Stimulated activated CD8-positive, alpha-beta memory T cell treated with anti-CD3 and anti-CD28 coated beads, Interleukin-15, amount 100 ng/mL, for 4 hours (primary cell): ENCODE measurements at places on chromosomes 11 and 22.

DNA sequence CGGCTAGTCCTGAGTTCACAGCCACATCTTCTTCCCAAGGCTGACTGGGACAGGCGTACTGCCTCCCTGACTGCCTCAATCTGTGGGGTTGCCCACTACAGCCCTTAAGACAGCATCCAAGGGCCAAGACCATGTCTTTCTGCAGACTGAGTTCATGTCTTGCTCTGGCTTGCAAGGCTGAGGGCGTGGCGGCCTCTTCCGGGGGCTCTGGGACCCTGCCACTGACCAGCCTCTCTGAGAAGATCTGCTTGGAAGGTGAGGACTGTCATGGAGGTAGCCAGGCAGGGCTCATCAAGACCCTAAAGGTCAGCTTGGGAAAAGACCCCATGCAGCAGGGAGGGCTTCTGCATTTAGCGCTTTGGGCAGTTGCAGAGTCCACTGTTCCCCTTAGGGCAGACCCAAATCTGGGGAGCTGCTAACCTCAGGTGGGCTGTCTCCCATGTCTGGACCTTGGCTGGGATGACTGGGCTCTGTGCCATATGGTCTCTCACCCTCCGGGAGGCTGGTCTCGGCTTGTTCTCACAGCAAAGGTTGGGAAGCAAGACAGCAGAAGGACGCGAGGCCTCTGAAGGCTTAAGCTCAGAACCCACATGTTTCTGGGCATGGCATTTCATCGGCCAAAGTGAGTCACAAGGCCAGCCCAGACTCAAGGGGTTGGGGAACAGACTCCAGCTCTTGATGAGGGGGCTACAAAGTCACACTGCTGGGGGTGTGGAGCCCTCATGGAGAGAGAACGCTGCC is 109.1 kb upstream of the LMO1 start:
- no peak for DNase-seq

DNA sequence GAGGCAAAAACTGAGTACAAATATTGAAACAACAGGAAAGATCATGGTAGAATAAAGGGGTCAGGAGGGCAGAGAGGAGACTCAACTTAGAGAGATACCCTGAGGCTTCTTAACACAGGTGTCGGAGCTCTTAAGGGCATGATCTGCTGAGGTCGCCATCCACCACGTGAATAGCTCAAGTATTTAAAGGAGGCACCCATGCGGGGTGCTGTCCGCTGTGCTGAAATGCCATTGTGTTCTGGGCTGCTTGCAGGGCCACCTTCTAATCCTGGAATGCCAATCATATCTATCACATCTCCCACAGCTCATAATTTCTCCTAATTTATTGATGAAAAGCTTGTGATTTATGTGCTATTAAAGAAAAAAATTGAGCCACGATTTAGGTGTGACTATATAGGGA is 90.2 kb downstream of the SEZ6L start:
- no peak for DNase-seq

- no peak for DNase-seq
These were observed 47.9 kb upstream of the FLI1 start for GRCh38 chr11:128645968-128646367.

DNA sequence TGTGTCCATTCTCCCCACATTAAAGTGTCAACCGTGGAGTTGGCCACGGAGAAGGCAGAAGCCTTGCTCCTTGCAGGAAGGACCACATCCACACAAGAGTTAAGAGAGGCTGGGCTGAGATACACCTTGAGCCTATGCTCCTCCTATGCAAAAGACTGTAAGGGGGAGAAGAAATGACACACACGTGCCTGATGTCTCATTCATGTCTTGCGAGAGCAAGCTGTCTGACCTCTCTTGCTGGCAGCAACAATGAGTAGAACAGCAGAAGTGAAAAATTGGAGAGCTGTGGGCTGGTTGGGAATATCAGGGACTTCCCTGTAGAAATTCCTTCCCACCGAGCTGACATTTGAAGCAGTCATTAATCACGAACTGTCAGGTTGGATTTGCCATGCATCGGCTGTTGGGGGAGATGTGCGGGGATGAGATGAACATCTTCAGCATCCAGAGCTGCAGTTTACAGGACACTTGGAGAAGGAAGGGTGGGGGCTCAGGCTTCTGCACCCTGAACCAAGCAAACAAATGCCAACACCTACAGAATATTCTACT is 139.3 kb downstream of the MYO18B start:
- DNase-seq = no peak

DNA sequence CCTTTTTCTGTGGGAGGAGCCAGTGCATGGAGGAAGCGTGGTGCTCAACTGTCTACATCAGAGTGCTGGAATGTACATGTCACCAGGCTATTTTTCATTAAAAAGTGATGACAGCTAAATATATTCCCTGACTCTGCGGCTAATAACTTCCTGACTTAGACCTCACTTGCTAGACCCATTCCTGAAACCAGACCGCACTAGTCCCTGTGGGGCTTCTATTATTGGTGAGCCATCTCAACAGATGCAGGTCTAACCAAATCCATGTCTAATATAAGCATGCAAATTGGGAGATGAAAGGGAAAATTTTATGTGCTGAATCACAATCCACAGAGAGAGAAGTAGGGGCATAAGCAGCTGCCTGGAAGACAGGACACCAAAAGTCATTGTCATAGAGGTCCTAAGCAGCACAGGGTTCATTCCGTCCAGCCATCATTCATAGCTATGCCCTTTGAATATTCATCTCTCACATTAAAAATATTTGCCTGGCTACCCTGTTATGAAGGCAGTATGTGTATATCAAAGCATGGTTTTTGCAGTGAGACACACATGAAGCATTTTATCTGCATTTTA is 110.9 kb upstream of the BLID start:
- DNase-seq = no peak

DNA sequence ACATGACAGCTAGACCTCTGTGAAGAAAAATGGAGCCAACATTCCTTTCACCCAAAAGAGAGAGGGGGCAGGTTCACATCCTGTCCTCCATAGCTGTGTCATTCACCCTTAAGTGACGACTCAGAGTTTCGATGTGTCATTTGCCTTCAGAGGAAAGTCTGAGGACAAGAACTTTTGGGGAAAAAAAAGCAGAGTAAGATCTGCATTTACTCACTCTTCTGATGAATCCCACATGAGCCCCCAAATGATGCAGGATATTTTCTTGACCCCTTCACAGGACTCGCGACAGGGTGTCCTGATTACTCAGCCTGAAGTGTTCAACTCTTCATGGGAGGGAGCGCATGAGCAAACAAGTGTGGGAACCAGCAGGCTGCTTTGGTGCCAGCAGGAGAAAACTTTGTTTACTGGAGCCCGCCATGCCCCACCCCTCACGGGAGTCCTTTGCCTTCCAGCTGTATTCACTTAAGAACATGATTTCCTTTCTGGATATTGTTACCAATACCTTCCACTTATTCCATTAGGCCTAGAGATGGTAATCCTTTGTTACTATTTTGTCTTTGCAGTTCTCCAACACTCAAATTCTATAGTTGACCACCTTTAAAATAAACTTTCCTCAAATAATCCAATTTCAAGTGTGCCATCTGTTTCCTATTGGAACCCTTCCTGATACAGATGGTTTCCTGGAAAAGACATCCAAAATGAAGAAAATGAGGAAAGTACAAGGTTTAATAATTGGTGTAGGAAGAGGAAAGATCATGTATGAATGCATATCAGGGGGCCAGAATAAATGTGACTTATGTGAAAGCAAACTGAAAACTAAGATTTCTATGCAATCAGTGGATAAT is 729.8 kb downstream of the FAM181B start:
- no peak for DNase-seq

- no peak for DNase-seq
These were observed 351.9 kb downstream of the TENM4 start for GRCh38 chr11:79088967-79089366.

DNA sequence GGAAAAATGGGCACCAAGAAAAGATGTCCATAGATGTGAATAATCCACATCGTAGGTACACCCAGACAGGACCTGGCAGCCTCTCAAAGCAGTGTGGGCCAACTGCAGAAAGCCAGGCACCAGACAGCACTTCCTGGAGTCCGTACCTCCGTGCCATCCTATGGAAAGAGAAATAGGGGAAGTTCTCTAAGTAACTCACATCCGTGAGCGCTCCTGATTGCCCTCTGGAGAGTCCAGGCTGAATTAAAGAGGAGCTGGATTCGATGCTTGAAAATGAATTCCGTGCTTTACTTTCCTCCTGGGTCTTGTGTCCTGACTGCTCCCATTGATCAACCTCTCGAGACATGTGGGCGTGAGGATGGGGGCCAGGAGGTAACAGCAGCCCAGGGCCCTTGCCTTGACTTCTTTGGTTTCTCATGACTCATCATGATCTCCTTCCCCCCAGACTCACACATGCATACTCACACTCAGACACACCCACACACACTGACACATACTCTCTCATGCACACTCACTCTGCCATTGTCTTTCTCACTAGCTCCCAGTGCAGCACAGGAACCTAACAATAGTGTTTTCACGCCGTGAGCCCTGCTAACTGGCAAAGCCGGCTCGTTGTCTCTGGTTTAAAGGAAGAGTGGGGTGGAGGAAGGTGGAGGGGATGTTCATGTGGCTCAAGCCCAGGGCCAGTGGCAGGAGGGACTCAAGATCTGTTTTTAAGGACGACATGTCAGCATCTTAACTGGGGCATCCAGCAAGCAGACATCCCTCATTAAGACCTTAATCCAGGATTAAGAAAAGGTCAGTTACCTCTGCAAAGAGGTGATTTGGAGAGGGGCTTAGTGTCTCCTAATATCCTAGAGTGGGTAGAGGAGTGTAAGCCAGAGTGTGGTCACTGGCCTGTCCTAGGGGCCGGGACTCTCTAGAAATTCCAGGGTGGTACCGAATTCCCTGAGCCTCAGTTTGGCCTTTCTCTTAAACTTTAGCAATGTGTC is 104.2 kb downstream of the SCN3B start:
- no peak for DNase-seq
